ENCODE measurements at places on chromosomes 7 and 10.

- H3K4me3 ChIP-seq = no peak overlapping the region
- no peaks in the 10 kb centered on the region for H3K4me1 ChIP-seq
- no peaks in the 10 kb centered on the region for H3K36me3 ChIP-seq
- no peak for DNase-seq
These were observed 61.4 kb downstream of the SYPL1 start for GRCh38 chr7:106050746-106051117.

GRCh38 chr10:8305876-8306652 lies 251.6 kb downstream of the GATA3 start:
- H3K4me3 ChIP-seq = no peak overlapping the region
- H3K4me1 ChIP-seq = peaks cover 33% of the 10 kb centered on the region
- H3K27ac ChIP-seq = peak overlapping the region; percentile 24

DNA sequence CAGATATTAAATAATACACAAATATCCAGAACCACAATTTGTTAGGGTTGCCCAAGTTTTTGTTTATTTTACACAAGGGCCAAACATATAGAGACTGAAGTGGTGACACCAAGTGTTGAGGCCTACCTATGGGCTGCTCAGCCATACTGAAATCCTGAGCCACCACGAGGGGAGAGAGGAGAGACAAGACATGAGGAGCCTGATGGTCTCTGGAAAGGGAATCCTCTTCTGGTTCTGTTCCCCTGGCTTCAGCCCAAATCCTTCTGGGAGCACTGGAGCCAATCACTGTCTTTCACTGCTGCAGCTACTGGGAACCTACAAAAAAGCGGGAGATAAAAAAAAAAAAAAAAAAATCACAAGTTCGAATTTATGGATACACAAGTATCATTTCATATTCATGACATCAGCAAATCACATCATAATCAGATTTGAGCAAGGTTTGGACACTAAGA lies 1.9 kb downstream of the SKIDA1 start:
- peaks cover 49% of the 10 kb centered on the region for H3K27me3 ChIP-seq
- H3K4me1 ChIP-seq = peaks cover 47% of the 10 kb centered on the region
- H3K27ac ChIP-seq = no peak overlapping the region
- H3K36me3 ChIP-seq = no peaks in the 10 kb centered on the region
- DNase-seq = no peak

- H3K4me3 ChIP-seq = no peak overlapping the region
- H3K27ac ChIP-seq = no peak overlapping the region
- H3K27me3 ChIP-seq = no peaks in the 10 kb centered on the region
- H3K4me1 ChIP-seq = peaks cover 9% of the 10 kb centered on the region
These were observed 61.5 kb downstream of the WDR37 start for GRCh38 chr10:1117651-1118050.

DNA sequence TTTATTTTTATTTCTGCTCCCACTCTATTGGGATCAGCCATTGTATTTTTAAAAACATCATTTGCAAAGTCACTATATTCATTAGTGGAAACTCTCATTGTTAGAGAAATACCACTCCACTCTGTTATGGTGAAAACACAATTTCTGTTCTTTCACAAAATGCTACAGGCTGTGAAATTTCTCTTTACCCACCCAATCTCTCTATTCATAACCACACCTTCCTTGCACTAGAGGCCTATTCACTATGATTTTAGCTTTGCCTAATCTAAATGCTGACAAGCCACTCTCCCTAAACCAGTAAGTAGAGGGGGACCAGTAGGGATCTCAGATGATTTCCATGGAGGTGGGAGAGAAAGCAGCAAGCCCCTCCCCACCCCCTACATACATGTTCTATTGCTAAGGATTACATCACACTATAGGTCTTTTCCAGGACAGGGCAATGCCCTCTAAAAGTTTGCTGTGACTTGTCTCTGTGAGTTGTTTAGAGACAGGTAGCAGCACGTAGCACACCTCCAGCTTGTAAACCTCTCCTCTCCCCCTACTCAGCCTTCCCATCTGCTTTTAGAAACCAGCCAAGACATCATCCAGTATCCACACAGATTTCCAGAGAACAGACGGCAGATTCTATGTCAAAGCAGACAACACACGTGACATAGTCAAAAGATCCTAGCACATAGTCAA lies 58.3 kb upstream of the PPP1R3C start:
- H3K4me1 ChIP-seq = peaks cover 5% of the 10 kb centered on the region
- peaks cover 4% of the 10 kb centered on the region for H3K27me3 ChIP-seq
- no peak overlapping the region for H3K27ac ChIP-seq
- H3K36me3 ChIP-seq = no peaks in the 10 kb centered on the region
- no peak overlapping the region for H3K4me3 ChIP-seq
- no peak for DNase-seq

DNA sequence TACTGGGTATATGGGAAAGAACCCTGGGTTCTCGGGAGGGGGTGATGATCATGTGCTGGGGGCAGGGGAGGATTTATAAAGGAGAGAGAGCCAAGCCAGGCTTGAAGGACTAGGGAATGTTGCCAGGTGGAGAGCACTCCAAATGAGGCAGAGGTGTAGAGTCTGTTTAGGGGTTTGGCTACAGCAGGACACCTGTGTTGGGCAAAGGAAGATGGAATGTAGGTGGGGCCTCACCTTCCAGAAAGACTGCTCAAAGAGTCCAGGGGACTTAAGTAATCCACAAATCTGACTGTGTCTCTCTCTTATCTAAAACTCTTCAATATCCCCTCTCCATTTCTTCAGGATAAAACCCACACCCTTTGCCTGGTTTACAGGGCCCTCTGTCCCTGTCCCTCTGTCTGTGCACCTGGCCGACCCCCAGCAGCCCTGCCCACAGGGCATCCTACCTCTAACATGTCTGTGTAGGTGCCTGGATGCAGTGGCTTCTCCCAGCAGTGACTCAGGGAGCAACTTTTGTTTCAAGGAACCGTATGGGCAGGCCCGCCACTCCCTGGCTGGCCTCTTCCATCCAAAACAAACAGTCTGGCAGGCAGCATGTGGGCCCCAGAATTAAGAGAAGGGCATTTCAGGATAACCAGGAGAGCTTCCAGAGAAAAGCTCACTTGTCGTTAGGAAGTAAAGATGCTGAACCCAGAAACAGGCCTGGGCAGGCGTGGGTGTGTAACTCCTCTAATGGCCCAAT lies 10.6 kb upstream of the PLEKHA1 start:
- peaks cover 30% of the 10 kb centered on the region for H3K27me3 ChIP-seq
- no peak for DNase-seq
- H3K27ac ChIP-seq = no peak overlapping the region
- H3K4me1 ChIP-seq = no peaks in the 10 kb centered on the region

GRCh38 chr7:73622909-73623797 lies 1.2 kb downstream of the MLXIPL start:
- H3K27me3 ChIP-seq = peaks cover 48% of the 10 kb centered on the region
- no peak overlapping the region for H3K4me3 ChIP-seq
- H3K36me3 ChIP-seq = no peaks in the 10 kb centered on the region
- DNase-seq = no peak
- H3K4me1 ChIP-seq = no peaks in the 10 kb centered on the region

GRCh38 chr7:151514461-151515275 lies 5.0 kb downstream of the RHEB start:
- no peak overlapping the region for H3K4me3 ChIP-seq
- DNase-seq = no peak

GRCh38 chr7:116888895-116889294 lies 26.5 kb downstream of the CAPZA2 start:
- H3K4me1 ChIP-seq = peaks cover 7% of the 10 kb centered on the region
- H3K27me3 ChIP-seq = no peaks in the 10 kb centered on the region
- no peak overlapping the region for H3K4me3 ChIP-seq
- H3K36me3 ChIP-seq = peaks cover 68% of the 10 kb centered on the region

Data from activated T-helper 2 cell treated with anti-CD3 and anti-CD28 coated beads, Interferon-gamma antibody, Interleukin-2, Interleukin-4, amounts not matched to agents 10 μg/mL and 5 μg/mL and 100 μg/mL, durations not matched to agents 14 hours and 24 hours and 36 hours (primary cell).